NCI-H82 (cell line): ENCODE measurements at places on chromosomes 12 and 14.
A peak's percentile ranks its signal among the peaks of the same experiment; 100 is the strongest.

DNA sequence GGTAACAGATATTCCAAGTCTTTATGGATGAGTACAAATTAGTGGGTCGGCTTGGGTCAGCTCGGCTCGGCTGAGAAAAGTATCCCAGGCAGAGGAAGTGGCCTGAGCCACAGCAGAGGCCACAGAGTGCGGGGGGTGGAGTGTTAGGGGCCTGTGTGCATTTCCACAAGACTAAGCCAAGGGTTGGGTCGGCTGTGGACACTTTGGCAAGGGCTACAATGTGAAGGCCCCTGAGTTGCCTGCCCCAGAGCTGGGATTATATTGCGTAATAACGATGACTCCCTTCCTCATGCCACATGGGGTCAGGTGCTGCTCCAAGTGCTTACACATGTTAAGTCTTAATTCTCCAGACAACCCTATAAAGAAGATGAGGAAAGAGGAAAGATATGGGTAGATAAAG, 11.4 kb downstream of the EVL start:
- no peak for DNase-seq

DNA sequence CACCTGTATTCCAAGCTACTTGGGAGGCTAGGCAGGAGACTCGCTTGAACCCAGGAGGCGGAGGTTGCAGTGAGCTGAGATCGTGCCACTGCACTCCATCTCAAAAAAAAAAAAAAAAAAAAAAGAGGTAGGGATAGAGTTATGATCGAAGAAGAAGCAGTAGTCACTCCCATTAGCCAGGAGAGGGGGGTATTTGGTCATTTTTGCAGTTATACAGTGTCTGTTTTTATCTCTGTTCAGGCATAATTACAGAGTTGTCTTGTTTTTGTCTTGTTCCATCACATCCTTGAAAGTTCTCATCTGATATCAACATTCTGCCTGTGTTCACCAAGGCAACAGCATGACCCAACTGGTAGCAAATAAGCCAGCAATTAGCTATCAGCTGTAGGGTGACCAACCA, 98.5 kb upstream of the TMPO start:
- DNase-seq, result peak; percentile 9

DNA sequence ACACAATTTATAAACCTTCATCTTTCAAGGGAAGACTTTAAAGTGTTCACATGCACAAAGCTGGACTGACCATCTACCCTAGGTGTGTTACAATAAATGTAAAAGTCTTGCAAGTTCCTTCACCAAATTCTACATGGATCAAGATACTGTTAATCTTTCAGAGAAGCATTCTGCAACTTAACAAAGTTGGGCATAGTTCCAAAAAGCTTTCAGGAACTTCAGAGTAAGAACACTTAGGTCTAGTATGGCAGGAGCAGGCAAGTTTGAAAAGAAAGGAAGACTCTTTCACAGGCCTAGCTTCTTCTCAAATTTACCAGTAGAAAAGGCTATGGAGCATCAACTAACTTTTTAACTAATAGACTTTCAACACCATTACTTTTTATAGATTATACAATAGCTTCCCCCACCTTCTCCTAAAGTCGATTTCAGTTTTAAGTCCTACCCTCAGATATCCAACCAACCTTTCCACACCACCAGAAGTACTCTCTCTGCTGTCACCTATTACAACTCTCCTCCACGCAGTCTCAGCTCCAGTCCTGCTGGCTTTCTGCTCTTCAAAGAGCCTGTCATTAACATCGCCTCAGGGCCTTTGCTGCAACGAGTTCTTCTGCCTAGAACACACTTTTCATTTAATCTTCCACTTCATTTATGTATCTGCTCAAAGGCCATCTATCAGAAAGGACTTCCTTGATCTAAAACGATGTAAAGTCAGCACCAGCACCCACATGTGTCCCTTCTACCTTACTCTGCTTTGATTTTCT, 333.9 kb downstream of the CEP128 start:
- no peak for DNase-seq

- DNase-seq, result no peak
Measured at GRCh38 chr14:91270619-91271018, 26.1 kb upstream of the GPR68 start.

GRCh38 chr14:76968621-76969063, 59.9 kb downstream of the IRF2BPL start:
- no peak for DNase-seq

- DNase-seq, result peak; percentile 92
Measured at GRCh38 chr12:50686976-50687375, 76.9 kb upstream of the ATF1 start.

- DNase-seq, result no peak
Measured at GRCh38 chr12:113299619-113300237, 35.2 kb downstream of the SLC8B1 start.

GRCh38 chr12:131827961-131828534, at the start of gene MMP17:
Gene MMP17 (plus strand): TSS chr12:131828393. CDS start chr12:131828495, 102 bp downstream.
- DNase-seq, result peak; percentile 77

DNA sequence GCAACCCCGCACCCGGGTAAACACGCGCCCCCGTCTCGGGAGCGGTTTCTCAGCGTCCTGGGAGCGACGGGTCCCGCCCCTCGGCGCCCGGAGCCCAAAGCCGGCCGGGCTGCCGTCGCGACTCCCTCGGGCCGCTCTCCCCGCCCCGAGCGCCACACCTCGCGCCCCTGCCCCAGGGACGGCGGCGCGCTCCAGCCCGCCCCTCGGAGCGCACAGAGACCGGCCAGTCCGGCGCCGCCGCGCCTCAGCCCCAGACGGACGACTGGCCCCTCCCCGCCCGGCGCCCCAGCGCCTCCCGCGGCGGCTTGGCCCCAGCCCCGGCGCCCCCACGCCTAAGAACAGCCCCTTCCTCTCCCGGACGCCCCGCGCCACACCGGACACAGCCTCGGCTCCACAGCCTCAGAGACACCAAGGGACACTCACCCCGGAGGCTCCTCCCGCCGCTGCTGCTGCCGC, 411 bp downstream of the BTBD7 start:
- peak; percentile 49 for DNase-seq

- peak; percentile 49 for DNase-seq
Measured at GRCh38 chr12:104747955-104748354, 210.1 kb downstream of the SLC41A2 start.
